ENCODE measurements at places on chromosomes 13 and 19.

GRCh38 chr19:16217716-16218451 is 20.2 kb downstream of the AP1M1 start:
- no peak for DNase-seq

DNA sequence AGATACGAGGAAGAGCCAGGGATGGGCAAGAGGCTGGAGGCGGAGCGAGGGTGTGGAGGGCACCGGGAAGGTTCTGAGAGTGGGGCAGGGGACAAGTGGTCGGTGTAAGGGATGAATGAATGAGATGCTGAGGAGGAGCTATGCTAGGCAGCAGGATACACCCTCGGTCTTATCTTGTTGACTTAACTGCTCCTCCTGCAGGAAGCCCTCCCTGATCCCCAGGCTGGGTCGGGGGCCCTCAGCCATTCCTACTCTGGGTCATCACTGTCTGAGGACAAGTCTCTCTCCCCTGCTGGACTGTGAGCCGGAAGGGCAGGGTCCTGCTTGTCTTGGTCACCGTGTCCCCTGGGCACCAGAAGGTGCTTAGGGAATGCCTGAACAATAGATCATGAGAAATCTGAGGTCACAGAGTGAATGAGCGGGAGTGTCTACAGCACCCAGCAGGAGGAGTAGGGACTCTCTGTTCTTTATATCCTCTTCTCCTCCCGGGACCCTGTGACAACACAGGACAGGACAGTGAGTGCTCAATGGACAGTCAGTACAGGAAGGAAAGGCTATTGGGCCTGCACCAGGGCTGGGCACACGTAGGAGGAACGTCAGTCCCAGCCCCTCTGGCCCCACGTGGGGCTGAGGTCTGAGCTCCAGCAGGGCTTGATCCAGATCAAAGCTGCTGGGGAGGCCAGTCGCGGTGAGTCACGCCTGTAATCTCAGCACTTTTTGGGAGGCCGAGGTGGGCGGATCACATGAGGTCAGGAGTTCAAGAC is 6.5 kb downstream of the NKPD1 start:
- DNase-seq, result no peak

GRCh38 chr19:43780706-43781525 is at the start of gene KCNN4:
TSS of gene KCNN4 (minus strand) at chr19:43780973. CDS start at chr19:43780861, 112 bp downstream.
- peak; percentile 28 for DNase-seq

DNA sequence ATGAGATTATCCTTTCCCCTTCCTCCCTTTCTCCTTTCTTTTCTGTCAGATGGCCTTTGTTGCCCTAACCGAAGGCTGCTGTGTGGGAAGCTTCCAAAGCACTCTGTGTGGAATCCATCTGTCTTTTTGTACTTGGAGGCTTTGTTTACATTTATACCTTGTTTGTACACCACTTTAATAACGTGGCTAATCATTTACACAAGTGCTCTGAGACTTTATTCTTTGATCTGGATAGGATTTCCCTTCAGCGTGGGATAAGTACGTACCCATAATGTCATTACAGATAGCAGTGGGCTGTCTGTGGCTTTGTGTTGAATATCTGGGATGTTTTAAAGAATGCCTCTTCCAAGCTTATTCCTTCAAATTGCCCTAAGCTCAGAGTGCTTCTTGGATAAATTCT is 684.7 kb upstream of the SLITRK5 start:
- no peak for DNase-seq

GRCh38 chr13:38687246-38688229 is 661 bp downstream of the FREM2 start:
- no peak for DNase-seq

GRCh38 chr13:110108348-110109139 is 198.4 kb downstream of the COL4A1 start:
- DNase-seq, result no peak

DNA sequence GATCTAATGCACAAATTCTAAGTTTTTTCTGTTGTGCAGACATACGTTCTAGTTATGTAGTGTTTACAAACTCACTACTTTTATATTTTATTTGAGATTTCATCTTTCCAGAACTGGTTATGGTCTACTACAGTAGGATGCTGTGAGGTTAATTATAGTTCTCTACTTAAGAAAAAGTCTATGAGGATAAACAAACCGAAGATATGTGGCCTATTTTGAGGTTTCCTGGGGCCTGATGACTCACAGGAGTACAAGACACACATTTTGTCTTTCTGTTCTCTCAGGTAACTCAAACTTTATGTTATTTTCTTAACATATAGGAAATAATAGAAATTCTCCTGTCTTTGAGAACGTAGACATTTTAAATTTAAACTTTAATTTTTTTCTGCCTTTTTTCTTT is 45.1 kb downstream of the PCDH20 start:
- no peak for DNase-seq

DNA sequence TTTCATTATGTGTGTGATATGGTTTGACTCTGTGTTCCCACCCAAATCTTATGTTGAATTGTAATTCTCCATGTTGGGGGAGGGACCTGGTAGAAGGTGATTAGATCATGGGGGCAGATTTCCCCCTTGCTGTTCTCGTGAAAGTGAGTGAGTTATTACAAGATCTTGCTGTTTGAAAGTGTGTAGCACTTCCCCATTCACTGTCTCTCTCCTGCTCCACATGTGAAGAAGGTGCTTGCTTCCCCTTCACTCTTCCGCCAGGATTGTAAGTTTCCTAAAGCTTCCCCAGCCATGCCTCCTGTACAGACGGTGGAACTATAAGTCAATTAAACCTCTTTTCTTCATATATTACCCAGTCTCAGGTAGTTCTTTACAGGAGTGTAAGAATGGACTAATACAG is 54.3 kb upstream of the SERTM1 start:
- DNase-seq, result no peak

DNA sequence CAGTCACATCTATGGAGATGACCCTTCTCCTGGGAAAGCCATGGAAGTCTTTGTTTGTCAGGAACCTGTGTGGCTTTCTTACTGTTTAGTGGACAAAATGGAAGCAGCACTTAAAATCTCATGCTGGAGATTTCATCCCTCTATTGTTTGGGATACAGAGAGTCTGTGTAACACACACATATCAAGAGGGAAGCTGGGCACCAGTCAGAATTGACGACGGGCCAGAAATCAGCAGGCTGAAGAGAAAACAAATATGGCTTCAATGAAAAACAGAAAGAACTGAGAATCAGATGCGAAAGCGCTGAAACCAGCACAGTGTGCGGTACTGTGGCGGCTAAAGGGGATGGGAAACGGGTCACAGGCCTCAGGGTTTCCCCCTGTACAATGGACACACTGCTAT is 72.2 kb upstream of the WASF3 start:
- no peak for DNase-seq

- DNase-seq, result no peak
Observed at GRCh38 chr13:95708811-95709500, 32.0 kb downstream of the DNAJC3 start.

DNA sequence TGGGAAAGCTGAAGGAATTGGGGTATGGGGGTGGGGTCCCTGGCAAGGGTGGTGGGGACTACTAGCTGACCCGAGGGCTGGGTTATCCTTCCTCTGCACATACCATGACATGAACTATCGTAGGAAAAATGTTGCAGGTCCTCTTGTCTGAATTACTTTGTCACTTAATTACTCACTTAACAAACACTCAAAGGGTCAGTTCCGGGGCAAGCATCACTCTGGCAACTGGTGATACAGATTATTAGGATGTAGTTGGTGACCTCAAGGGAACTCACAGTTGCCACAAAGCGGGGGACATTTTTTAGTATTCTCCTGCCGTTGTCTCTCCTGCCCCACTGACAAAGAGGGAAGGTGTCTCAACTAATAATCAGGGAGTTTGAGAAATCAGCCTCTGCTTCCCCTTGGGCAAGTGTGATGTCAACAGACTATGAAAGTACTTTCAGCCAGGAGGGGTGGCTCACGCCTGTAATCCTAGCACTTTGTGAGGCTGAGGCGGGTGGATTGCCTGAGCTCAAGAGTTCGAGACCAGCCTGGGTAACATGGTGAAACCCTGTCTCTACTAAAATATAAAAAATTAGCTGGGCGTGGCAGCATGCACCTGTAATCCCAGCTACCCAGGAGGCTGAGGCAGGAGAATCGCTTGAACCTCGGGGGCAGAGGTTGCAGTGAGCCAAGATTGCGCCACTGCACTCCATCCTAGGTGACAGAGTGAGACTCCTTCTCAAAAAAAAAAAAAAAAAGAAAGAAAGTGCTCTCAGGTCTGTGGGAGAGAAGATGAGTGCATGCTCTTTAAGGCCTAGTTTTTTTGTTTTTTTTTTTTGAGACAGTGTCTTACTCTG is 10.3 kb downstream of the DNAJB1 start:
- no peak for DNase-seq

DNA sequence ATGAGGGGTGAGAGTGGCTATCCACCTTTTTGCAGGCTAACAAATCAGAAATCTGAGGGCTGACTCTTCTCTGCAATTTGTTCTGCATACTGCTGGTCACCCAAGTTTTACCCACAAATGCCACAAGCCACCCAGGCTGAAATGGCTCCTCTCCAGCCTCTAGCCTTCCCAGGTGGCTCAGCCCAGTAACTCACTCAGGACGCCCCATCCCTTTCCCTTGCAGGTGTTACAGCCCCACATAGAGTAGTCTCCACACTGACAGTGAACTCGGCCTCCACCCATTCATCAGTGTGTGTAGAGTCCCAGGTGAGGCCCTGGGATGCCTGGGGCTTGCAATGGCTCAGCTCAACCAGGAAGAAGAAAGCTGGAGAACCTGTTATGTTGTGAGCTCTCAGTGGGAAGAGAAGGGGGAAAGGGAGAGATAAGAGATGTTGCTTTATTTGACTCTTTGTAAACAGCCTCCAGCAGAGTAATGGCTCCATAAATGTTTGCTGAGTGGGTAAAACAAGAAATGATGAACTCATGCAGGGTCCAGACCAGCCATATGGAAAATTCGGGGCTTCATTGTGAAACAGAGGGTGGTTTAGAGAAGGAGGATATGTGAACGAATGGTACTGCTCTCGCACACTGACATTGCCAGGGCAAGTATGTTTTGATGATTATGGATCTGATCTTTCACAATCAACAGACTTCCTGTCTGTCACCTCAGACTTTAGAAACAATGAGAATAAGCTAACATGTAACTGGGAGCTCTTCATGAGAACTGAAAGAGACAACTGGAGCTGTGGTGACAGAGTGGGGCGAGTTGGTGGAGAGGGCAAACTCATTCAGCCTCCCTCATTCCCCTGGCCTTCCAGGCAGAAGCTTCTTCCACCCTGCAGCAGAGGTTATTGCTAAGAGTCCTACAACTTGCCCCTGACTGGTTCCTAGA is 74.2 kb upstream of the RFC3 start:
- DNase-seq, result no peak

DNA sequence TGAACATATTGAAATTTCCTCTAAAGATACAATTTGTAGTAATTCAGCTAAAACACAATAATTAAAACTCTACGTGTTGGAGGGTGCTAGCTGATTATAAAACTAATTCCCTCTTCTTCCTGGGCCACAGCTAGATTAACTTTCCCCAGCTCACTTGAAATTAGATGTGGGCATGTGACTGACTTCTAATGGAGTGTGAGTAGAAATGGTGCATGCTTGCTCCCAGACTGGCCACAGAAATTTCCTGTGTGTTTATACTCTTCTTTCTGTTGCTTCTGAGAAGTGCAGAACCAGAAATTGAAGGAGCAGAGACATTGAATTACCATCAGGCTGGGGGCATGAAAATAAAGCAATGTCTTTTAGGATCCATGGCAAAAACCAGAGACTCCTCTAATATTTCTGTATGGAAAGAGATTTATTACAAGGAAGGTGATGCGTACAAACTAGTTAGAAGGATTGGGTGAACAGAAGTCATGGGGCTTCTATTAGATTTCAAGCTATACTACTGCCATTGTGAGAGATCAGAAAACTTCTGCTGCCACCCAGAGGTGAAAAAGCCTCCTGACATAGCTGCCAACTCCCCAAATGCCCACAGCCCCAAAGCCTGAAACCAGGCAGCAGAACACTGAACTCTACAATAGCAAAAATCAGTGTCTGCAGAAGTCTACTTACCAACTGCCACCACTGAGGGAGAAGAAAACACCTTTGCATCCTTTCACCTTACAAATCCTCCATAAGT is 379.2 kb upstream of the MIR17HG start:
- no peak for DNase-seq

DNA sequence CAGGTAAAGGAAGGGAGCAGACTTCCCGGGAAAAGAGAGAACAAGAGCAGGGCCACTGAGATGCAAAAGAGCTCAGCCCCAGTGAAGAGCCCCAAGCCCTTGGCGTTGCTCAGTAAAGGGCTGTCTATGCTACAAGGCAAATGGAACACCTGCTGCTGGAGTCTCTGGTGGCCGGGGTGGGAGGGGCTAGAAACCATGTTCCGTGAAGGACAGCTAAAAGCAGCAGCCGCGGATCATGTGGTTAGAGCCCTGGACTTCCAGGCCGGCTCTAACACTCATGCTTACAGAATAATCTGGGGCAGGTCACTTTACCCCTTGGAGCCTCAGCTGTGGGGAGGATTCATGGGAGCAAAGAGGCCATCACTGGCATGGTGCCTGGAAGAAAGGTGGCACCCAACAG is 17.8 kb downstream of the POU2F2 start:
- DNase-seq, result no peak

DNA sequence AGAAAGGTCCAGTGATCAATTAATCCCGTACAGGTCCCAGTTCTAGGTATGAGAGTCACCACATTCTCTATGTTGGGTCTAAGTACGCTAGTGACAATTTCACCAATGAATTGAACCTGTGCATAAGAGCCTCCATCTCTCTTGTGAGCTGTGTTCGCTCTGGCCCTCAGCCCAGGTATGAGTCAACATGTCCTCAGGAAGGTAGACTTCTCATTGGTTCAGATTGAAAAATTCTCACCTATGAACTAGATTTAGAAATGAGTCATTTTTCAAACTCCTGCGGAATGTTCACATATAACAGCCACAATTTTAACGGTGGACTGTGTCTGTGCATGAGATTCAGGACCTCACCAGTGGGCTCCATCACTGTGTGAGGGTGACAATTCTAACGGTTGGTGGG is 12.7 kb upstream of the ZNF43 start:
- no peak for DNase-seq

DNA sequence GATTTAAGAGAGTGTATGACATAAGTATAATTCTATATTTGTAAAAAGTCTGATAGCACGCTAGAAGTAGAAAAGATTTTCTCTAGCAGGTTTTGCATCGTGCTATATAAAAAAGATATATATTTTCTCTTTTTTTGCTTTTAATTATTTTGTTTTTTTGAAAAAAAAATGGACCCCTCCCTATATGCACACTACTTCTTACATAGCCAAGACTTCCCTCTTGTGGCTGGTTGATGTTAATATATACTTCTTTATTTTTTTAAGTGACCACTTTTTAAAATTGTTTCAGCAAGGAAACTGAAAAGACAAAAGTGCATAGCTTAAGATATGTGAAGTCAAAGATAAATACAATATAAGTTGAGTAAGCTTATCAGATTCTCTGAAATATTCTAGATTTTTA is 1202.8 kb downstream of the DIAPH3 start:
- DNase-seq, result no peak

- DNase-seq, result no peak
Observed at GRCh38 chr19:50419022-50419579, 363 bp downstream of the SPIB start.

GRCh38 chr19:45153339-45154063 is 7.3 kb downstream of the NKPD1 start:
- no peak for DNase-seq
